Retina (tissue), 1 donor: ENCODE measurements at places on chromosomes 2 and 18.
A peak's percentile ranks its signal among the peaks of the same experiment; 100 is the strongest.

GRCh38 chr2:75787532-75788132 is 76.9 kb upstream of the GCFC2 start:
- peak; percentile 40 for DNase-seq

GRCh38 chr18:61922435-61922834 is 29.6 kb upstream of the RNF152 start:
- no peak for DNase-seq

DNA sequence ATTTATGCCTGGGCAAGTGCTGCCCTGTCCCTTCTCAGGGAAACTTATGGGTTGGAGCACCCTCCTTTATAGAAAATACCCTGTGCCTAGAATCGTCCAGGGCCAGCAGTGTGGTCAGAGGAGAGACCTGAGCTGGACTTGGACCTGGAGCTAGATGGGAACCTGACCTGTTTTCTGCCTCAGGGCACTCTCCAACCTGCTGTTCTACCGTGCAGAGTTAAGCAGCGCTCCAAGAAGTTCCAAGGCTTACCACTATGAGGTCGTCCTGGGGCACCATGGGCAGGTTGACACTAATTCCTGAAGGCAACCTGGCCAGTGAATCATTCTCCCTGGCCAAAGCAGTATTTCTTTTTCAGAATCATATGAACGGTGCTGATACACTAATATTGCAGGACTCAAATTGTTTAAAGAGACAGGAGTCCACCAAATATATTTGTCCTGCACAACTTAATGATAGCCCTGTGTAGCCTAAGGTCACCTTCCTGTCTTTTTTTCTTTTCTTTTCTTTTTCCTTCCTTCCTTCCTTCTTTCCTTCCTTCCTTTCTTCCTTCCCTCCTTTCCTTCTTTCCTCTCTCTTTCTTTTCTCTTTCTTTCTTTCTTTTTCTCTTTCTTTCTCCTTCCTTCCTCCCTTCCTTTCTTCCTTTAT is 455.4 kb upstream of the HNMT start:
- no peak for DNase-seq

DNA sequence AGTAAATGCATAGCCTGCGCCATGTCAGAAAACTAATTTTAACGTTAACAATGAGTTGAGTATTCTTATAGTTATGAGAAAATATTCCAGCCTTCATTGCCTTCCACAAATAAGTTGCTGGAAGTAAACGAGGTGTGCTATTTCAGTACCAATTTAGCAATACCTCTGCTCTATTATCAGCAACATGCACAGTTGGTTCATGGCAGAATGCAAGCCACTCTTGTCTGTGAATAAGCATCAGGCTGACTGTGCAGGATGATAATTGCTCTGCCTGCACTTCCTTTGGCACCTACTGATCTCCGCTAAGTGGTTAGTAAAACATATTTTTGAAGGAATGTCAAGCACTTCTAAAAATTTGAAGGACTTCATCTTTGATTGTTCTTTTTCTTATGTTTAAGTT is 261.9 kb upstream of the SIX3 start:
- no peak for DNase-seq

DNA sequence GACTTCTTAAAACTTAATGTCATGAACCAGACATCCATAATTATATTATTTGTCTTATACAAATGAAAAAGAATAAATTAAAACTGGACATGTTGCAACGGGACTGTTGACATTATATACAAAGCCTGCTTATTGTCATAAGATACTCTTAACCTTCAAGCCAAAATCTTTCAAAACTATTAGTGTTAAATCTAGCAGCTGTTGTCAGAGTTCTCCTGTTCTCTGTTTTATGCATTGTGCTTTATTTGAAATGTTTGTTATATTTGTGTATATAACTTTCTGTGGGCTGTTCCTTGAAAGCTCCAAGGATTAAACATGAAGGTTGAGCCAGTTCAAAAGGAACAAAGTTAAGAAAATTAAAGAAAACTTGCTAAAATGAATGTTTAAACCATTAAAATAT is 335.5 kb upstream of the NT5C1B start:
- no peak for DNase-seq

- DNase-seq: no peak
Observed at GRCh38 chr2:122029456-122029855, 274.0 kb downstream of the TSN start.

DNA sequence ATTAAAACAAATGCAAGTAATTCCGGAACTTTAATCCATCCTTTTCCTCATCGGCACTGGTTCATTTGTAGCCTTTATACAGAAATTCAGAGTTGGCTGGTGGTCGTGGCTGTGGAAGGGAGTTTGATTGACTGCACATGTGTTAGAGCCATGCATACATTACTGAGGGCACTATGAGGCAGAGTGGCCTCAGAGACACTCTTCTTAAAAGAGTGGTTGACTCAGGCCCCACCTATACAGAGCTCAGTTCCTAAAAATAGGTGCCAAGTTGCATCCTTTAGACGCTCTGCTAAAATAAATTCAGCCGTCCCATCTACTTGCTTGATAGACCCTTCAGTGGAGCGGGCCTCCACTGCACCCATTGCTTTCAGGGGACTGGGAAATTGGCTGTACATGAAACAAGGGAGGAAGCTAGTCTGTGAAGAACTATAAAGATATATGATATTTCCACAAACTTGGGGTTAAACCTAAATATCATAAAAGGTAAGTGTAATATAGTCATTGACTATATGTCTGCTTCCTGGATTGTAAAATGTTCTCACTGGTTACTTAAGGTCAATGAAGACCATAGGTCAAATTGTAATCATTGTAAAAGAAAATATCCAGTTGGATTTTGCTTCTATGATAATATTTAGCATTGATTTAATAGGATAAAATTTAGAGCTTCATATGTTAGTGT is 298.9 kb downstream of the XIRP2 start:
- no peak for DNase-seq

DNA sequence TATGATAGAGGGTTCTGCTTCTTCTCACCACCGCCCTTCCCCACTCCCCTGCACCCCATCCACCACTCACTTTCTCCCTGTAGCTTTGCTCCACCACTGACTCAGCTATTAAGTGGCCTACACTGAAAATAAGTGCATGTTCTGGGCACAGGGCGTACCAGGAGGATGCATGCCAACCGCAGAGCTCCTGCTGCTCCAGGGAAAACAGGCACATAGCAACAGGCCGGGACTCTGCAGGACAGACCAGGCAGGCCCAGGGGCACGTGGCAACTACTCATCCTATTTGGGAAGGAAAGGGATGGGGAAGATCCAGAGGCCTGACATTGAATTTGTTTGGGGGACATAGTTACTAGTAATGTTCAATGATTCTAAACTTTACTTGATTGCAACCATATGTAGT is 28.4 kb downstream of the ARL4C start:
- no peak for DNase-seq
